CD4-positive, alpha-beta T cell treated with Interleukin-21 for 1 hour (primary cell): ENCODE measurements at places on chromosomes 7 and 10.
A peak's percentile ranks its signal among the peaks of the same experiment; 100 is the strongest.

- no peak for DNase-seq
These were observed 72.6 kb downstream of the PARP12 start for GRCh38 chr7:139990142-139990535.

DNA sequence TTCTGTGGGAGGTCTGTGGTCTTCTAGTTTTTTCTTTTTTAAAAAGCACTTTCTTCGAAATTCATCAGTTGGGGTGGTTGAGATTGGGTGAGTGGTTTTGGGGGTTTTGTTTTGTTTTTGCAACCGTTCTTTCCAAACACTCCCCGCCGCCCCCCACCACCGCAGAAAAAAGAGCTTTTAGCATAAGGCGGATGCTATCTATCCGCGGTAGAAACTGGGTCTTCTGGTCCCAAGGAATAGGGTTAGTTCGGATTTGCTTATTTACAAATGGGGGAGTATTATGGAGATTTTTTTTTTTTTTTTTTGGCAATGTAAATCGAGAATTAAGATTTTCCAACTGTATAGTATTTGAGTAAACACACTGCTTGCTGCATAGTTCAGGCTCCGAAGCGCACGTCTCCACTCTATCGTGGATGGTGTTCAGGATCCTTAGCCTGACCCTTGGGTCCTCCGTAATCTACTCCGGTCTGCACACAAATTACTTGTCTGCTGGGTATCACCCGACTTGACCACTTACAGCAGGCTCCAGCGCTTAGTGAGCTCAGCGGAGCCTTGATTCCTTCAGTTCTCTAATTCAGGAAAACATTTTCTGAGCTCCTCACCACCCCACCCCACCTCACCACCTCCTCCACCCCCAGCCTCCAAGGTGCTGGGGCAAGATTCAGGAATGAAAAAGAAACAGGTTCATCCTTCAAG lies 757 bp upstream of the NRCAM start:
- DNase-seq: no peak

DNA sequence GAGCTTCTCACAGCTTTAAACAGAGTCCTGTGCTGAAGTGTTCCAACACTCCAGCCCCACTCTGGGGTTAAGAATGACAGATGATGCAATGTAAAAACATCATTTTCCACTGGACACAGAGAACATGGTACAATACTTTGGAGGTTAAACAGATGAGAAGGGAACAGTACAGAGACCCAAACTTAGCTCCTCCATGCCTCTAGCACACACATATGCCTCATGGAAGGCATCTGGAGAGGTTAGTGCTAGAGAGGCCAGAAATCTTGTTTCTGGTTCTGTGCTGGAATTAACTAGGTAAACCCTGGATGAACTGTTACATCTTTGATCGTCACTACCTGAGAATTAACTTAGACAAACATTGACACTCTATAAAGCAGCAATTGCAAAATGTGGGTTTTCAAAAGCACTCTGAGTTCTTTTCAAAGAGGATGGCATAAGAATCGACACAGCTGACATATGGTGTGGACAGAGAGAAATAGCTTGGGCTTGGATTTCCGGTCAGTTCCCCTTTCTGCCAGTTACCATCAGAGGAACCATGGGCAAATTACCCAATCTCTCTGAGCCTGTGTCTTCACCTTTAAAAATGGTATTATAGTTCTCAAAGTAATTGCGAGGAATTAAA lies 81.9 kb downstream of the KCNMA1 start:
- no peak for DNase-seq

- DNase-seq: no peak
These were observed 256.6 kb downstream of the PTEN start for GRCh38 chr10:88120075-88120474.

- no peak for DNase-seq
These were observed 249.9 kb downstream of the RNLS start for GRCh38 chr10:88333248-88333630.

DNA sequence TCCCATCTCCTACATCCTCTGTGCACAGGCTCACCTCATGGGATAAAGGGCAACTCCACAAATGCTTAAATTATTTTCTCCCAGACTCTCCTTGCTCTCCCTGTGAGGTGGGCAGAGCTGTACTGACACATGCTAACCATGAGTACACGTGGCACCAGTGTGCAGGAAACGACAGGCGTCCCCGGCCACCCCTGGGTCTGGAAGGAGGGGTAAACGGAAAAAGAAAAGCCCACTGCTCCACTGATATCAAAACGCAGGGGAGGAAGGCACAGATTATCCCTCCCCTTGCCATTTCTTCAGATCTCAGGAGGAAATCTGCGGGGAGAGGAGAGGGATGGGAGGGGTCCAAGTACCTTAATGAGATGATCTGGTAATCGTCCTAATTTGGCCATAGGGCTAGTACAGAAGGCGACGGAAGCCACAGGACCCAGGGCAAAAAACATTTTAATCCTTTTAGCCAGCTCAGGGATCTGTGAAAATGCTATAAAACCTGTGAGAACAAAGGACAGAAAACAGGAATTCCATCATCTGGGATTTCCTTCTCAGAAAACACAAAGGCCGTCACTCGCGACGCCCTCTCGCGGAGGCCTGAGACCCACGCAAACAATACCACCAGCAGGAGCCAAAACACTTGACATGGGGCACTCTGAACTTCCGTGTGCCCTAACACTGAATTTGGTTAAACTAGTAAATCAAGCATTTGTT lies 17.8 kb upstream of the CH25H start:
- no peak for DNase-seq

- DNase-seq: peak; percentile 43
These were observed 18.1 kb upstream of the OIT3 start for GRCh38 chr10:72875250-72876055.

GRCh38 chr10:44581996-44582395 lies 197.1 kb upstream of the CXCL12 start:
- DNase-seq: no peak

DNA sequence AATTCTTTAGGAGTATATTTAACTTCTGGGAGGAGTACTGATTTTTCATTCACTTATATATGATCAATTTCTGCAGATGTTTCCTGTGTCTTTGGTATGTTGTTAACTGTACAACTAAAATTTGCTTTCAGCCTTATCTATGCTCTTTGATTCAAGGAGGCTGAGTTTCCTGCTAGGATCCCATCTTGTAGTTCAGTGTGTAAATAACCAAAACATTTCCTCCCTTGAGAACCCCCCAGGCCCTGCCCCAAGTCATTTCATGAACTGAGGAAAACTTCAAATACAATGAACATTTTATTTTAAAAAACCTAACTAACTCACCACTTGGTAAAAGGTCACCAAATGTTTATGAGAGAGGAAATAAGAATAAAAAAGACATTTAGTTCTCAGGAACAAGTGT lies 55.5 kb downstream of the VWA2 start:
- no peak for DNase-seq

DNA sequence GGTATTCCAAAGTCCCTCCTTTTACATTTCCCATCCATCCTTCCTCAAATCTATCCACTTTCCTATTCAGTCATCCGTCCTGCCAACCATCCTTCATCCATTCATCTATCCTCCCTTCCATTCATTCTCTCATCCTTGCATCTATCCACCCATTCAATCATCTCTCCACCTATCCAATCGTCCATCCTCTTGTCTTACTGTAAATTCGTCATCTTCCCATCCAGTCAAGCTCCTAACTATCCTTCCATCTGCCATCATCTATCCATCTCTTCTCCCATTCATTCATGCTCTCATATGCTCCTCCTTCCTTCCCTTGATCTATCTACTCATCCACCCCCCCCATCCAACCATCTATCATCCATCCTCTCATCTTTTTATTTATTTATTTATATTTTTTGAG lies 5.0 kb downstream of the CALHM3 start:
- DNase-seq: no peak

- no peak for DNase-seq
These were observed 176.4 kb upstream of the HPS1 start for GRCh38 chr10:98623176-98623575.

DNA sequence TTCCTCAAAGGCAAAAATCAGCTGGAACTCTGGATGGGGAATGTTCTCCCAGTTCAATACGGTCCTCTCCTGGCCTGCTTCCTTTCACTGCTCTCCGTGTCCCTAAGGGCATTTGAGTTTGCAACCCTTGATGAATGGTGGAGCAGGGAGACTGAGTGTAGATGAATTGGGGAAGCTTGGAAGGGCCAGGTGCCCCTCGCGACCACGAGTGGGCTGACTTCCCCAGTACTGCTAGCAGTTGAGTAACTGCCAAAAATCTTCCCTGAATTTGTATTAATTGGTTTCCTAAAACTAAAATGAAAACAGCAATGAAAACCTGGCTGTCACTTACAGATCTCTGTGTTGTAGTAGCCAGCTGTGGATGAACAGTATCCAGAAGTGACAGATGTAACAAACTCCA lies 13.6 kb downstream of the IRF5 start:
- DNase-seq: no peak

DNA sequence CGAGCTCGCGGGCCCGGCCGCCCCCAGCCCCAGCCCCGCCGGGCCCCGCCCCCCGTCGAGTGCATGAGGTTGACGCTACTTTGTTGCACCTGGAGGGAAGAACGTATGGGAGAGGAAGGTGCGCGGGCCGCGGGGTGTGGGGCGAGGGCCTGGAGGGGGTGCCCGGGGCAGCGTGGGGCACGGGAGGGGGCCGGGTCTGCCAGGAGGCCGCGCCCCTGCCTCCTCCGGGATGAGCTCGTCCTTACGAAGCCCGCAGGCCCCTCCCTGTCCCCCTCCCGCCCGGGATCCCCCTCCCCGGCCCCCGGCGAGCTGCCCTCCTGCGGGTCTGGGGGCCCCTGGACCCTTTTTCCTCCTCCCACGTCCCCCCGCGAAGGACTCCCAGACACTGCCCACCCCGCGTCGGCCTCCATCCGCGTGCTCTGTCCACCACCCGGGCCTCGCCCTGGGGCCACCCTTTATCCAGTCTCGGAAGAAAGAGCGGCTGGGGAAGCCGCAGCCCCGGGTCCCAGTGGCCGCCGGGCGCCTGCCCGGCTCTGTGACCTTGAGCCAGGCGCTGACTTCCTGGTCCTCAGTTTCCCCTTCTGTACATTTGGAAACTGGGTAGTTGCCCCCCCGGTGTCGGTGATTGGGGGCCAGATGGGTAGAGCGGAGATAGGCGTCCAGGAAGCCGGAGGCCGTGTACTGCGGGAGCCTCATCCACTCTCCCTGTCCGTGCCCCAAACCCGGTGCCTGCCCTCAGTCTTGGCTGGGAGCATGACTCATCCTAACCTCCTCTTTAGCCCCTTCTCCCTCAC lies 521 bp downstream of the LIMK1 start:
- DNase-seq: no peak

DNA sequence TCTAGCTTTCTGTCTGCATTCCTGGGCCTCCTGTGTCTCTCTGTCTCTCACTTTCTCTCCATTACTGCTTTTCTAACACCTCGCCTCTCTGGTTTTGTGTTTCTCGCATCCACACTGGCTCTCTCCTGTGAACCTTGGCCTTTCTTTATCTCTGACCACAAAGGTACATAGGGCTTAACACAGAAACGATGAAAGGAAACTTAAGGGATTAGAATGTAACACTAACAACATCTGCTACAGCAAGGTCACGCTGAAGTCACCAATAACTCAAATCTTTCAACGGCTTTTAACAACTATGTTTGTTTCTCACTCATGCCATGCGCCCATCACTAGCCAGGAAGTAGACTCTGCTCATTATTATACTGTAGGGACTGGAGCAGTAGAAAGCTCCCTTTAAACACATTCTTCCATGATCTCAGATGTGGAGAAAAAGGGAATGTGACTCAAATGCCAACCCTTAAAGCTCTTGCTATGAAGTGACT lies 9.3 kb upstream of the OR6V1 start:
- DNase-seq: no peak

DNA sequence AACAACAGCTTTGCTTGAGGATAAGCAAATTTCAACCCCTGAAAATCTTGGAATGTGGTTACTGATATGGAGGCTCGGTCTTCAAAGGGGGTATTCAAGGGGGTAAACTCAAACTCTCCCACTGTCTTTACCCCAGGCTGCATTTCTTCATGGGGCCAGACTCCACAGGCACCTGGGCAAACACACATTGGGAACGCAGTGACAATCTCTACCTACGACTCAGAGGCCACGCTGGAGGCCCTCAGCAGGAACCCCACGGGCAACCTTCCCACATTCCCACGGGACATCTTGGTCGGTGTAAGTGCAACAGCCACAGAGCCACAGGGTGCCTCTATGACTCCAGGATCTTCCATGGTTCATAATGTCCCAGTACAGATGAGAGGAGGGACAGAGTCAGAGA lies 2.2 kb upstream of the INSIG1 start:
- DNase-seq: no peak

DNA sequence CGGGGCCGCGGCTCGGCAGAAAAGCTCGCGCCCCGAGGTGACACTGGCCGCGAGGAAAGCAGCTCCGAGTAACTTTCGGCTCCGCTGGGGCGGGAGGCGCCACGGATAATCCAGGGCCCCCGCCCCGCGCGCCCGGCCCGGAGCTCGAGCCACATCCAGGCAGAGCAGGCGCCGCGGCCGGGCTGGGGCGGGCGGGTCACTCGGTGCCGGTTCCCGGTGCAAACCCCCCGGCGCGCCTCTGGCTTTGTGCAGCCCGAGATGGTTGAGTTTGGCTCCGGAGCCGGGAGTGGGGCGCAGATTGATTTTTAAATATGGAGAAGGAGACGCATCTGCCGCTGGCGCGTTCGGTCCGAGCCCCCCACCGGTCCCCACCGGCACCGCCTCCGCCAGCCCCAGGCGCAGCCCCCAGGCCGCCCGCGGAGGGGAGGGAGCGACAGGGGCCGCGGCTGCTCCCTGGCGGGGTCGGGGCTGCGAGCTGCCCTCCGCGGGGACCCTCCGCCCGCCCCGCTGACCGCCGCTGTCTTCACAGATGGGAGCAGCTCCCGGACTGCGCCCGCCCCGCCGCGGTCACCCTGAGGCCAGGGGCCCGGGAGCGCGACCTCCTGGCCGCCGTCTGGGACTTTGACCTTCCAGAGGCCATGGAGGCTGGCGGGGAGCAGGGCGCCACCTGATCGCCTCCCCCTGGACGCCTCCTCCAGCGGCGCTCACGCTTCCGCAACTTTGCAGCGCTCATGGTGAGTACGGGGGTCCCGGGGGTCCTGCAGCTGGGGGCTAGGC lies 643 bp downstream of the ADGRA1 start:
- DNase-seq: no peak

- no peak for DNase-seq
These were observed 33.0 kb downstream of the PLEKHA1 start for GRCh38 chr10:122407375-122408125.

GRCh38 chr10:105718207-105718995 lies 1077.3 kb downstream of the SORCS3 start:
- DNase-seq: no peak

DNA sequence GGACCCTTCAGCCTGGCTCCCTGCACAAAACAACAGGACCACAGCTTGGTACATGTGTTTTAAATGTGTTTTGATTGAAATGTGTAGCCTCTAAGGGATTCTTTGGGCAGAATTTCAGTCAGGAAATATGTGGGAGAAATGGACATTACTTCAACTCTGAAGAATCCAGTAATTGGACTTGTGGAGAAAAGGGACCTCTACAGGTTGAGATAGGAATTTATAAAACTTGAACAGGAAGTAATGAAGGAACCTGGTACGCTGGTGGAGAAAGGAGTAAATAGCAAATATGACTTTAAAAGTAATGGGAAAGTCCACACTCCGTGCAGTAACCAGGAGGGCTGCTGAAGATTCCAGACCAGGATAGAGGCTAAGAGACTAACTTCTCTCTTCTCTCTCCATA lies 220.5 kb downstream of the LHFPL3 start:
- DNase-seq: no peak
